ENCODE measurements at places on chromosomes 12 and 14.
A peak's percentile ranks its signal among the peaks of the same experiment; 100 is the strongest.

- DNase-seq = no peak
These were observed 133.3 kb downstream of the DACT1 start for GRCh38 chr14:58771016-58771415.

DNA sequence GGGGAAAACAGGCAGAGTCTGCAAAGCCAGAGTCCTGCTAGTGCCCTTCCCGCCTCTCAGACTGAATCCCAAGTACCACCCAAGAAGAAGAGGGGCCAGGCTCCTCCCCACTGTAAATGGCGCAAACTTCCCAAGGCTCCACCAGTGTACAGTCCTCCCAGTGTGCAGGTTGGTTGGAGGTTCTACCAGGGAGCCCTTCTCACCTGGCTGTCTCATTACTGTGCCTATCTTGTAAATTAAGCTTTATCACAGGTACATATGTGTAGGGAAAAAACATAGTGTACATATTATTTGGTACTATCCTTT, 189.7 kb downstream of the FSCB start:
- no peak for DNase-seq

DNA sequence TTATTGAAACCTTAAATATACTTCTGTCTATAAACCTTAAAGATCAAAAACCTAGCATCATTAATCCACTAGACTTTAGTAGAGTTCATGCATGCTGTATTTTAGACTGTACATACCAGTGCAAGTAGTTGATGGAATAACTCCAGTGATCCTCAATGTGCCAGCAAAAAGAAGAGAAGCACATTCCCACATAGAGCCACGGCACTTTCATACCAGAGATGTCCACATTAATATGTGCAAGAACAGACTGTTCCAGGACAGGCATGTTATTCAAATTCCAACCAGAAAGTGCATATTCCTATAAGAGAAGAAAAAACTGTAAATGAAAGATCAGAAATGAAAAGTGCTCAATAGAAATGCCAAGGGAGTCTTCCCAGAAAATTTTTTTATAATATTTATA, 55.0 kb downstream of the KDM5A start:
- DNase-seq = no peak

GRCh38 chr14:42855085-42855484, 1248.4 kb downstream of the LRFN5 start:
- no peak for DNase-seq

DNA sequence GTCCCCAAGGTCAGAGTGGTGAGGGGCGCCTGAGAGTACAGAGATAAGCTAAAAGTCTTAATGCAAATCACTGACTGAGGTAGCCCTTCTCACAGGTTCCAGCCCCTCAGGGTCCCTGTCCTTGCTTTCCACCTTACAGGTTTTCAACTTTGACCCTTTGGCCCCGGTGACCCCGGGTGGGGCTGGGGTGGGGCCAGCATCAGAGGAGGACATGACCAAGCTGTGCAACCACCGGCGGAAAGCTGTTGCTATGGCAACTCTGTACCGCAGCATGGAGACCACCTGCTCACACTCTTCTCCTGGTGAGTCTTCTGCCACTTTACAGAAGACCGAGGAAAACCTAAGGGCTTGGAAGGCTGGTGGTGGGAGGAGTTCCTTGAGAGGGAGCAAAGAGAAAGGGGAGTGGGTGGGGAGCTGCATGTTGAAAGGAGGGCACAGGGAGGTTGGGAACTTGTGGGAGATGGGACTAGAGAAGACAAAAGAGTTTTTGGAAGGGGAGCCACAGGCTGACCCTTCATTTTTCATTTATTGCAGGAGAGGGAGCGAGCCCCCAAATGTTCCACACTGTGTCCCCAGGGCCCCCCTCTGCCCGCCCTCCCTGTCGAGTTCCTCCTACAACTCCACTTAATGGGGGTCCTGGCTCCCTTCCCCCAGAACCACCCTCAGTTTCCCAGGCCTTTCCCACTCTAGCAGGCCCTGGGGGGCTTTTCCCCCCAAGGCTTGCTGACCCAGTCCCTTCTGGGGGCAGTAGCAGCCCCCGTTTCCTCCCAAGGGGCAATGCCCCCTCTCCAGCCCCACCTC, 2.4 kb downstream of the MBD6 start:
- no peak for DNase-seq

- no peak for DNase-seq
These were observed 15.8 kb upstream of the ORAI1 start for GRCh38 chr12:121610239-121611149.

GRCh38 chr12:53984901-53985691, at the start of gene HOXC10:
TSS of gene HOXC10 (plus strand) at chr12:53985146. CDS start at chr12:53985260, 114 bp downstream.
- peak; percentile 50 for DNase-seq

GRCh38 chr12:56760460-56760859, 2.7 kb upstream of the HSD17B6 start:
- DNase-seq = no peak

GRCh38 chr14:64830961-64831360, 48.7 kb downstream of the SPTB start:
- DNase-seq = no peak

DNA sequence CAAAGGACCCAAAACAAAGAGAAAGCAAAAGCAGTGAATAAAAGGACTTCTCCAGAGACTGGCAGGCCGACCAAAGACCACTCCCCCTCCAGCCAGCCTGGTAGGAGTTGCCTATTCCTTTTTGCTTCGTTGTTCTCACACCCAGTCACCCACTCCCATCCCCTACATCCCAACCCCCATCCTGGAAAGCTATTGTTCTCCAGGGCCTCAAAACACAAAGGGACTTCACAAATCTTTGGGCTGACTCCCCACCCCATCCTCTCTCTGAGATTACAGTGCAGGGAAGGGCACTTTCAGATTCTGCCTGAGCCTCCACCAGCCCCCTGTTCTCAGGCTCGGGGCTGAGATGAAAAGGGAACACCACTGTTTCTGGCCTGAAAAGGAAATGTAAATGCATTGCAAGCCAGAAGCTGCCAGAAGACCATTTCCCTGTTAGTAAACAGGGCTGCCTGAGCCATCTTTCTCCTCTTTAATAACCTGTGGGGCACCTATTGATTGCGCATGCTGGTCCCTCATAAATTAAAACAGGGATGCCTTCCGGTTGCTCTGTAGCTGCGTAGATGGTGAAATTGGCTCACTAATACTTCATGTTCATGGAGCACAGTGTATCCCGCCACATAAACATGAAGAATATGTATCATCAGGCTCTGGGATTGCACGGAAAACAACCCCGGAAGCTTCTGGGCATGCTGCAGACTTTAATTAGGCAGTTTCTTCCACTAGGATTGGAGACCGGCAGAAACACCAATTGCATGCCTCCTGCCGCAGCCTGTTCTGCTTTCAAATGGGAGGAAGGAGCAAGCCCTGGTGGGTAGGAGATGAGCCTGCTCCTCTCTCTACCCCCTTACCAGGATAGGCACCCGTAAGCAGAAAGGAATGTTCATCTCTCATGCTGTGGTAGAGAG, 130.3 kb upstream of the FUT8 start:
- no peak for DNase-seq

DNA sequence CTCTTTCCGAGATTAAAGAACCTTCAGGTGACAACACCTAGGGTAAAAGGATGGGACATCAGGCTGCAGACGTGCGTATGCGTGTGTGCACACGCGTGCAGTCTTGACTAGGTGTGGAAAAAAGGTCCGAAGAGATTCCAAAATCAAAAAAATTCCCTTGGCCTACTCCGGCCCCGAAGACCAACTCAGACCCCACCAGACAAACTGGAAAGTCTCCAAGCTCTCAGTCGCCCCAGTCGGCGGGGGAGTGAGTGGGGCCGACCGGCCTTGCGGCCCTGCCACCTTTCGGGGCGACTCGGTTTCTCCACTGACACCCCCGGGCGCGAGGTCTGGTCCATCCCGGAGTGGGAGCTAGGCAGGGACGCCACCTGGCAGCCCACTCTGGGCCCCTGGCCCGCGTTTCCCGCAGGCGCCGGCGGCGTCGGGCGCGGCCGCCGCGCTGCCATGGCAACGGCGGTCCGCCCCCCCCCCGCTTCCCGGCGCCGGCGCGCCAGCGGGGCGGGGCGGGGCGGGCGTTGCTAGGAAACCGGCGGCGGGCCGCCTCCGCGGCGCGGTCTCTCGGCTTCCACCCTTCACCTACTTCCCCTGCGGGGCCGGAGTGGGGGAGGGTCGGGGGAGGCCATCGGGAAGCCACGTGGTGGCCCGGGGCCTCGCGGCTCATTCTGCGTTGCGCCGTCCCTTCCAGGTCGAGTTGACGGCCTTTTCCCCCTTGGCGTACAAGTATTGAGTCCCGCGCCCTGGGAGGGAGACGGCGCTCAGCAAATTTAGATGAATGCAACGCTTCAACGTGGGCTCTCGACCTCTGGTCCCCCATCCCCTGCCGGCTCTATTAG, 253.1 kb downstream of the EFCAB11 start:
- peak; percentile 65 for DNase-seq

DNA sequence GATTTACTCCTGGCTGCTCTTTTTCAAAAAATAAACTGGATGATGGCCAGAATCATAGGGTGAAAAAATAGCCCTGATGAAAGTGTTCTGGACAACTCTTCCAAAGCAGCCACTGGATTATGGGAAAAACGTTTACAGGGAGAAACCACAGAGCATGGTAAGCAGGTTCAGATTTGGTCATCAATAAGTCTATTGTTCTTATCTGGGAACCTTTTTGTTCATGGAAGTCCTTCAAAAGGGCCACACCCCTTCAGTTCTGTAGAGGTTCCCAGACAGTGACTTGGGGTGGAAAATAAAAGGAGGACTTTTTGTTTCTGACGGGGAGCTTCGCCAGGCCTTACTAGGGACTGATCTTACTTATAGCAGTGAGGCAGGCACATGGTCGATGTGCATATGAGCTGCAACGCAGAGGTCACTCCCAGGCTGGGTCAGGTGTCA, 117.4 kb upstream of the SLC38A2 start:
- no peak for DNase-seq

- DNase-seq = no peak
These were observed 3.6 kb downstream of the LTBR start for GRCh38 chr12:6387541-6387940.

DNA sequence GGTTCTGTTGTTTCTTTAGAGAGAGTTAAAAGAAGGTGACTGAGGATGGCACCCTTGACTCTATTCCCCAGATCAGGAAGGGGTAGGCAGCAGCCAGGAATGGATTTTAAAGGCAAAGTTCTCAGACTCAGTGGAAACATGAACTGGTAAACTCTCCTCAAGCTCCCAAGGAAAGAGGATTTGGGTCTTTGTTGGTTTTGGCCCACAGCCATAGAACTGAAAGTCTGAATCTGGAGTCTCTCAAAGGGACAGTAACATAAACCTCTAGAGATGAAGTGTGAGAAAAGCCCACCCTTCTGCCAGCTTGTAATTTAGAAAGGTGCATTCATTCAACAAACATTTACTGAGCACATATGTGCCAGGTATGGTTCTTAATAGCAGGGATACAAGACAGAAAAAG, 28.6 kb upstream of the BLTP3B start:
- no peak for DNase-seq

GRCh38 chr14:58639842-58640484, 2.2 kb downstream of the DACT1 start:
- DNase-seq = peak; percentile 25

DNA sequence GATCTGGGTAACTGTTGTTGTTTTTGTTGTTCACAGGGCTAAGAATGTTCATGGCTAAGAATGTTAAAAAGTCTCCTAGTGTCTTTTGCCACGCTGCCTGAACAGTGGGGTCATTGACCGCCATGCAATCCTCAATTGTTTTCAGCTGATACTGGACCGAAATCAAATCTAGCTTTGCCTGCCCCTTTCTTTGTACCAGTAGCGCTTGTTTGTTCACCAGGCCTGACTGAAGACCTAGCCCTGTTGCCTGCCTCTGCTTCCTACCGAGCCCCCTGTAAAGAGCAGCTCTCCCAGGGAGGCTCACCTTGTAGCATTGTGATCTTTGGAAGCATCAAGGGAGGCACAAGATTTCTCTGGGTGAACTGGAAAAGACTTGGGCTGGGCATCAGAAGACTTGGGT, 6.7 kb downstream of the PSEN1 start:
- DNase-seq = no peak

DNA sequence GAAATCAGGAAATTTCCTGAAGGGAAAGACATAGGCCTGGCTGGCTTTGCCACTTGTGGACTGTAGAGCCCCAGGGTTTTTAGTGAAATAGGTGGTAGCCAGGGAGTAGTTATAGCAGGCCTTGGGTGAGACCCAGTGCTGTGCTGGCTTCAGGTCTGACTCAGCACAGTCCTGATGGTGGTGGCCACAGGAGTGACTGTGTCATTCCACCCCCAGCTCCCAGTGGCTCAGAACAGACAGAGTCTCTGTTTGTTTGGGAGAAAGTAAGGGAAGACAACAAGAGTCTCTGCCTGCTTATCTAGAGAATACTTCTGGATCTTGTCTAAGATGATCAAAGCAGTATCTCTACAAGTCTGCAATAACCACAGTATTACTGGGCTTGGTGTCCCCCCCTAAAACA, 27.5 kb upstream of the OR6J1 start:
- DNase-seq = no peak

GRCh38 chr14:36493761-36494160, 26.3 kb downstream of the NKX2-1 start:
- peak; percentile 58 for DNase-seq

GRCh38 chr12:120228041-120228290, 27.1 kb upstream of the RPLP0 start:
- DNase-seq = no peak

DNA sequence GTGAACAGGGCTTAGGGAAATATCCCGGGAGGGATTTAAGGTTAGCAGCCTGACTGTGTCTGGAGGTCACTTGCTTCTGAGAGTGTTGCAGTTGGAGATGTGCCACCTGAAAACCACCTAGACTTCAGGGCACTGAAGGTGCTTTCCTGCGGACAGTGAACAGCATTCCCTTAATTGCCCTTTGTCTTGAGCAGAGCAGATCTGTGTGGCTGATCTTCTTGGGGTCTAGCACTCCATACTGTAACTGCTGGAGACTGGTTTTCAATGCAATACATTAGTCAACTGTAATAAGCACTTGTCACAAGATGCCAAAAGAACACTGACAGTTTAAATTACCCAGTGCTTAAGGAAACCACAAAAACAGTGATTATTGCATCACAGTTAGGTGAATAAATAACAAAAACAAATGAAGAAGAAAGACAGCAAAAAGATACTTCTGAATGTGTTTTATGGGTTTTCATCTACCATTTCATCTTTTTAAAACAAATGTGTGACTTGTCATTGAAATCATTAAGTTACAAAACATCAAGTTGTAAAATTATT, 111.8 kb downstream of the PRIMA1 start:
- no peak for DNase-seq

- no peak for DNase-seq
These were observed 6.0 kb downstream of the KRT7 start for GRCh38 chr12:52238916-52239646.

GRCh38 chr14:106134886-106135285, 608.5 kb downstream of the TMEM121 start:
- DNase-seq = no peak

DNA sequence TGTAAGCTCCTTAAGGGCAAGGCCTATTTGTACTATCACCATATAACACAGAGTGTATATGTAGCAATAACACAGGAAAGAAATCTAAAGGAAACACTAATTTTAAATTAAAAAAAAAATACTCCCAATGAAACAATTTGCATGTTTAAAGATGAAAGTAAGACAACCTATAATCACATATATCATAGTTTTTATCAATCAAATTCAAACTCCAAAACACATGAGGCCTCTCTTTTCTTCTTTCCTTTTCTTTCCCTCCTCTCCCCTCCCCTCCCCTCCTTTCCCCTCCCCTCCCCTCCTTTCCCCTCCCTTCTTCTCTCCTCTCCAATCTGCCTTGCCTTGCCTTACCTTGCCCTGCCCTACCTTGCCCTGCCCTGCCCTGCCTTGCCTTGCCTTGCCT, 405.8 kb upstream of the RPL10L start:
- no peak for DNase-seq

GRCh38 chr12:124588751-124589267, 21.4 kb upstream of the NCOR2 start:
- DNase-seq = no peak
